Effector memory CD8-positive, alpha-beta T cell (primary cell): ENCODE measurements at places on chromosomes 1 and 21.

DNA sequence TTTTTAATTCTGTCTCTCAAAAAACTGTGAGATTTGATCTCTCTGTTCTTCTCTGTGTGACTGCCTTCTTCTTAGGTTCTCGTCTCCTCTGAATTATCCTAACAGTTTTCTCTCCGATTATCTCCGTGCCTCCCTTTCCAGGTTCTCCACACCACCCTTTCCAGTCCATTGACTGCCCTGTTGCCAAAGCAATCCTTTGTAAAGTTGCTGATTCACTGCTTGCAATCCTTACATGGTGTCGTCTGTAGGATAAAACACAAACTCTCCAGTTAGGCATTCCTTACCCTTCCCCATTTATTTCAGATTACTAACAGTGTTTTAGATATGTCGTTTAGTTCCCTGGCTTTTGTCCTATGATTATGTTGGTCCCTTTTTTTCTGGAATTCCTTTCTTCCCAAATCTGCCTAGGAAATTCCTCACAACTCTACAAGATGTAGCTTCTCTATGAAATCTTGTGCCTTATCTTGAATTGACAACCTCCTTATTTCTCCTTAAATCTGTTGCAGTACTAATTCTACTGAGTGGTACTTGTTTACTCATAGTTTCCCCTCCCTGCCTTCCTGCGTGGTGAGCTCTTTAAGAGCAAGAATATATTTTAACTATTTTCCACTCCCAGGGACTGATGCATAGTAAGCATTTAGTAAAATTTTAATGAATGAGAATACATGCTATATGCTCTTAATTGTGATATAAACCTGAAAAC is 22.3 kb downstream of the RCOR3 start:
- no peak for DNase-seq

- DNase-seq, result no peak
Observed at GRCh38 chr1:187517546-187517945, 688.8 kb downstream of the PLA2G4A start.

- DNase-seq, result no peak
Observed at GRCh38 chr1:169762699-169763098, 28.8 kb upstream of the SELE start.

- DNase-seq, result no peak
Observed at GRCh38 chr1:48208251-48208650, 14.3 kb upstream of the SLC5A9 start.
